ENCODE measurements at places on chromosomes 6 and 20. TPM values are rescaled to one million over a fixed set of nuclear protein-coding genes. Genes with fewer than 3 reads are reported as not detected.

Gene KIFC1
- total RNA-seq: 12.3 TPM

Gene GMEB2
- 7.3 TPM for total RNA-seq

Gene RIPPLY2
- total RNA-seq: 8.0 TPM

Gene ATXN1
- total RNA-seq: 38.8 TPM

Gene PTCRA
- not detected for total RNA-seq

Gene UBE2C
- total RNA-seq: 14.1 TPM

Gene GATA5
- not detected for total RNA-seq

Gene SLC35F1
- total RNA-seq: 49.6 TPM

Gene OR2J3
- not detected for total RNA-seq

Gene CTAGE9
- not detected for total RNA-seq

DNA sequence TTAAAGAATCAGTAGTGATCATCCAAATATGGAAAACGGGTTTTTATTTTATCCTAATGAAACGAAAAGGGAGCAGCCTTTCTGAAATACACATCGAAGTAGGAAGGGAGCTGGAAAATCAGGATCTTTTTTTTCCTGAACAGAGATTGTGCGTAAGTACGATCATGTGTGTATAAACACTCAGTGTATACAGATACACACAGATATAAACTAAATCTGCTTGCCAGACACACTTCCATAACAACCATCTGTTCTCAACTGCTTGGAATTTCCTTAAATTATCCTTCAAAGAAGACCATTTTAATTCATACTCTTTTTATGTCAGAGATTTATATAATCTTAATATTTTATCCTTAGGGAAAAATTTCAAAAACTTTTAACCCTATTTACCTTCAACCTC lies 110.7 kb downstream of the CHD6 start:
- no peak for DNase-seq

DNA sequence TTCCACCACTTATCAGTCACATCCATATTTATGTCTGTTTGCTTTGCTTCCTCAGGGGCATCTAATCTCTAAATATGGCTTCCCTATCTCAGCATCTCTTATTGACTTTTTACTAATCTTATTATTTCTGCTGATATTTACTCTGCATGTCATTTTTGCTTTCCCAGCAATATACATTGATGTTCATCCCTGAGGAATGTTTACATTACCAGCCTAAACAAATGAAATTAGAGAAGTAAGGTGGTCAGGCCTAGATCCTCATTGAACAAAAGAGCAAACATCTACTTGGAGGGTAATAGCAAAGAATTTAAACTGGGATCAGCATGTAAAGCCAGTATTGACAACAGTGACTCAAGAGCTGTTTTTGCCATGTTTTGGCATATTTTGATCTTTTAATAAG lies 546.4 kb downstream of the MMUT start:
- no peak for DNase-seq

DNA sequence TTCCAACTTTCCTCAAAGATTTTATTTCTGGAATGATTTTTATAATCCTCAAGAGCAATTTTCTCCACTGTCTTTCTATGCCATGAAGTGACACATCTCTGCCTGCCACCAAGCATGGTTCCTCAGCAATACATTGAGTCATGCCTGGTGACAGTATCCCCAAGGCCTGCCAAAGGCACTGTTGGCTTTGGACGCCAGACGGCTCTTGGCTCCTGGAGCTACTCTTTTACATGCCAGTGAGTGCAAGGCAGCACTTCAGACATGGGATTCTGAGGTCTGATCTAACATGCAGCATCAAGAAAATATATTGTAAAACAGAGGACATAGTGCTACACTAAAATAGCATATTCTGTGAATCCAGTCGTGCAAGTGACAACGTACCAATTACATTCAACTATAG lies 20.1 kb upstream of the PLEKHG1 start:
- peak; percentile 68 for DNase-seq

GRCh38 chr6:92753956-92754355 lies 665.4 kb downstream of the EPHA7 start:
- no peak for DNase-seq

GRCh38 chr6:86934365-86934764 lies 3.0 kb upstream of the HTR1E start:
- no peak for DNase-seq

DNA sequence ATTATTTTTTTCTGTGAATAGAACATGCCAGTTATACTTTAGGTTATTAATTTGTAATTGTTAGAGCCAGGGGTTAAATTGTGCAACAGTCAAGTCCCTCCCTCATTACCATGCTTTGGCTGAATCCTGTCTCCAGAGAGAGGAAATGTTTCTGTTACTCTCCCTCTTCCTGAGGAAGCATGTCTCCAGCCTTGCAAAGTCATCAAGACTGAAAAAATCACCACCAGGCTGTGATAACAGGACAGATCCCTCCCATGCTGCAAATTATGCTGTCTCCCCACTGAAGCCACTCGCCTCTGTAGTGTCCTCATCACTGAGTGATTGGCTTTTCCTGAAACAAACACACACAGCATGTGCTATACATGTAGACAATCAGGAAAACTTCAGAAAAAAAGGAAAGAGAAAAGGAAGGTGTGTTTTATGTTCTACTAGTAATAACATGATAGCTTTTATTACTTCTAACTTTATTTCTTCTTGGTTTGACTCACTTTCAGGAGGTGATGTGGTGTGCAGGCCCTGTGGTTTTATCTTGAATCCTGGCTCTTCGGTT lies 290.0 kb upstream of the JAG1 start:
- no peak for DNase-seq

GRCh38 chr6:140230282-140230681 lies 855.8 kb upstream of the CITED2 start:
- no peak for DNase-seq

- no peak for DNase-seq
Observed at GRCh38 chr6:155317186-155317585, 2.9 kb upstream of the TFB1M start.

- DNase-seq: no peak
Observed at GRCh38 chr20:25293910-25294458, 46.1 kb downstream of the PYGB start.

GRCh38 chr6:129903082-129903481 lies 42.0 kb upstream of the TMEM244 start:
- DNase-seq: no peak

- DNase-seq: no peak
Observed at GRCh38 chr6:41451515-41452163, 94.5 kb upstream of the FOXP4 start.

GRCh38 chr6:33316603-33317418 lies 733 bp downstream of the ZBTB22 start:
- no peak for DNase-seq

DNA sequence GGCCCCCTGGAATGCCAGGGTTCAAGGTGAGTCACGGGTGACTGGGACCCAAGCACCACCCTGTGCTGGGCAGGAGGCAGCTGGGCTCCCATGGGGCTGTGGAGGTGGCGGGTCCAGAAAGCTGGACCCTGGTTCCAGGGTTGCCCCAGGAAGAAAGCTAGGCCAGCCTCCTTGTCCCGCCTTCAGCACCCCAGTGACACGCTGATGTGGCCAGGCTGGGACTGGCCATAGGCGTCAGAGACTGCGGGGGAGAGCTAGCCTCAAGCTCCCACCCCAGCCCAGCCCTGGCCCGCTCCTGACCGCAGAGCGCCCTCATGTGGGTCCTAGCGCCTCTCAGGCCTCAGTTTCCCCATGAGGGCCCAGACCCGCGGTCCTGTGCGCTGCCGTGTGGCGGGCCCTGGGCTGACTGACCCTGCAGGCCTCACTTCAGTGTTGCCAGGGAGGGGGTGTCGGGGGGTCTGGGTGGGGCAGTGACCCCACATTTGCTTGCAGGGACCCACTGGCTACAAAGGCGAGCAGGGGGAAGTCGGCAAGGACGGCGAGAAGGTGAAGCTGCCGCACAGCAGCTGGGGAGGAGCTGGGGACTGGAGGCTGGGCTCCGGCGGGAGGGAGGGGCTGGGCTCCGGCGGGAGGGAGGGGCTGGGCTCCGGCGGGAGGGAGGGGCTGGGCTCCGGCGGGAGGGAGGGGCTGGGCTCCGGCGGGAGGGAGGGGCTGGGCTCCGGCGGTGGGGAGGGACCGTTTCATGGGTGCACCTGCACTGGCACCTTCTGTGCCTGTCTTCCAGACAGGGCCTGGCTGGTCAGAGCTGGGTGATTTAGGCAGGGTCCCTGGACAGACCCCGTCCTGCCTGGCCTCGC lies 7.9 kb downstream of the COL9A3 start:
- DNase-seq: no peak

GRCh38 chr6:41976794-41977484 lies 35.3 kb upstream of the CCND3 start:
- DNase-seq: no peak

- DNase-seq: no peak
Observed at GRCh38 chr6:13304580-13305260, 23.6 kb downstream of the TBC1D7 start.

Data from cerebellum (tissue), 4 donors.